ENCODE measurements at places on chromosomes 6 and 20. TPM values are rescaled to one million over a fixed set of nuclear protein-coding genes. Genes with fewer than 3 reads are reported as not detected.

GRCh38 chr6:140784573-140784972 lies 1348.2 kb upstream of the GJE1 start:
- no peaks in the 10 kb centered on the region for H3K36me3 ChIP-seq
- no peak overlapping the region for H3K4me3 ChIP-seq
- no peaks in the 10 kb centered on the region for H3K27me3 ChIP-seq
- DNase-seq, result no peak
- H3K4me1 ChIP-seq, result no peaks in the 10 kb centered on the region

DNA sequence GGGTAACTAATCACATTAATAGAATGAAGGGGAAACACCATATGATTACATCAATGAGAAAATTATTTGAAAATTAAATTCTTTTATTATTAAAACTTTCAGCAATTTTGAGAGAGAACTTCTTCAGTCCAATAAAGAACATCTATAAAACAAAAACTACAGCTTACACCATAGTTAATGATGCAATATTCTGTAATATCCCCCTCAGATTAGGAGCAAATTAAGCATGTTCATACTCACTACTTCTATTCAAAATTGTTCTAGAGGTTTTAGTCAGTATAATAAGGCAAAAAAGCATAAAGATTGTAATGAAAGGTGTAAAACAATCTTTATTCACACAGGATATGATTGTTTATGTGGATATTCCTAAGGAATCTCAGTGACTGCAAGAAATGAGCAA lies 465.4 kb downstream of the CD109 start:
- DNase-seq, result no peak
- no peaks in the 10 kb centered on the region for H3K27me3 ChIP-seq
- no peak overlapping the region for H3K27ac ChIP-seq
- no peak overlapping the region for H3K4me3 ChIP-seq
- H3K36me3 ChIP-seq, result no peaks in the 10 kb centered on the region

- no peak overlapping the region for H3K4me3 ChIP-seq
- DNase-seq, result no peak
- H3K27me3 ChIP-seq, result no peaks in the 10 kb centered on the region
- no peaks in the 10 kb centered on the region for H3K36me3 ChIP-seq
Observed at GRCh38 chr6:98380589-98380988, 453.8 kb upstream of the POU3F2 start.

GRCh38 chr6:1572892-1573291 lies 36.8 kb upstream of the FOXC1 start:
- no peaks in the 10 kb centered on the region for H3K36me3 ChIP-seq
- H3K4me3 ChIP-seq, result no peak overlapping the region
- no peak for DNase-seq
- H3K27me3 ChIP-seq, result no peaks in the 10 kb centered on the region
- no peak overlapping the region for H3K27ac ChIP-seq

DNA sequence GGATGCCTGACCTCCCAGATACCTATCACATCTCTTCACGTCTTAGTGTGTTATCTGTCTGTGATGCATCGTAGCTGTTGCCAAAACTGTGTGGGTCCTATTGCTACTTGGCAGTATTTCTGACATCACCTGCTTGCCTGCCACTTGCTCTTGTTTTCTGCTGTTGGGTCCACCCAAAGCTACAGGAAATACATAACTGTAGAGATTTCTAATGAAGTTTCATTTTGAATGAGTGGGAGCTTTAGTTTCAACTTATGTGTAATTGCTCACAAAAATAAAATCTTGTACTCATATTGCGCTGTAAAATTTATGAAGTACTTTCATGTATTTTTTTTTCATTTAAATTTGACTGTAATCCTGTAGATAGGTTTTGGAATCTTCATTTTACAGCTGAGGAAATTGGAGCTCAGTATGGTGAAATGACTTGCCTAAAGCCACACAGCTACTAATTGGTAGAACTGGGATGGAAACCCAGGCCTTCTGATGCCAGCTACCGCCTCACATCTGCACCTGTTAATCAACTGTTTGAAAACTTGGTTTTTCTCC lies 113.6 kb upstream of the MAN1A1 start:
- H3K4me1 ChIP-seq, result peaks cover 4% of the 10 kb centered on the region
- no peak for DNase-seq
- no peak overlapping the region for H3K27ac ChIP-seq
- no peaks in the 10 kb centered on the region for H3K36me3 ChIP-seq
- H3K27me3 ChIP-seq, result no peaks in the 10 kb centered on the region

DNA sequence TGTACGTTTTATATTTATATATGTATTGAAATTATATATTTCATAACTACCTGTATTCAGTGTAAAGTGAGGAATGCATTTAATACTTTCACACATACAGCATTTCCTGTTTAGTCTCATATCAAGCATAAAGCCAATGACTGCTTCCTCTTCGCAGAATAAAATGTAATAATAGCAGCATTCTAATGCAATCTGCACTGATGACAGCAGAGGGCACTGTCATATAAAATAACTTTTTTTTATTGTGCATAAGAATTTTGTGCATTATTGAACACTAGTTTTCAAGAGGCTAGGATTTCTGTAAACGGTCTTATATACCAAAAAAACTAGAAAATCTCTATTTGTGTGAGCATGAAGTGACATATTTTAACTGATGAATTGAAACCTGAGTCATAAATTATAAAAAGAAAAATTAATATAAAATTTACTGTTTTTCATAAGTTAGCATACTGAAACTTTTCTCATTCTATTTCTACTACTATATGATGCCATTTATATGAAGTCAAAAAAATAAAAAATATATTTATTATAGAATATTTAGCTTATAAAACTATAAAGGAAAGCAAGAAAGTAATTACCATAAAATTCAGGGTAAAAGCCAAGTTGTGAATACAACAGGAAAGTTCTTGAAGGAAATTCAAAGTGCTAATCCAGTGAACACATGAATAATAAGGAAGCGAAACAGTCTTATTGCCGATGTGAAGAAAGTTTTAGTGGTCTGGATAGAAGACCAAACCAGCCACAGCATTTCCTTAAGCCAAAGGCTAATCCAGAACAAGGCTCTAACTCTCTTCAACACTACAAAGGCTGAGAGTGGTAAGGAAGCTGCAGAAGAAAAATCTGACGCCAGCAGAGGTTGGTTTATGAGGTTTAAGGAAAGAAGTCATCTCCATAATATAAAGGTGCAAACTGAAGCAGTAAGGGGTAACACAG lies 36.3 kb downstream of the RNF146 start:
- no peak overlapping the region for H3K4me3 ChIP-seq
- no peaks in the 10 kb centered on the region for H3K27me3 ChIP-seq
- H3K27ac ChIP-seq, result no peak overlapping the region
- H3K36me3 ChIP-seq, result no peaks in the 10 kb centered on the region
- peak; percentile 44 for DNase-seq

Gene LGSN
- not detected for polyA plus RNA-seq

DNA sequence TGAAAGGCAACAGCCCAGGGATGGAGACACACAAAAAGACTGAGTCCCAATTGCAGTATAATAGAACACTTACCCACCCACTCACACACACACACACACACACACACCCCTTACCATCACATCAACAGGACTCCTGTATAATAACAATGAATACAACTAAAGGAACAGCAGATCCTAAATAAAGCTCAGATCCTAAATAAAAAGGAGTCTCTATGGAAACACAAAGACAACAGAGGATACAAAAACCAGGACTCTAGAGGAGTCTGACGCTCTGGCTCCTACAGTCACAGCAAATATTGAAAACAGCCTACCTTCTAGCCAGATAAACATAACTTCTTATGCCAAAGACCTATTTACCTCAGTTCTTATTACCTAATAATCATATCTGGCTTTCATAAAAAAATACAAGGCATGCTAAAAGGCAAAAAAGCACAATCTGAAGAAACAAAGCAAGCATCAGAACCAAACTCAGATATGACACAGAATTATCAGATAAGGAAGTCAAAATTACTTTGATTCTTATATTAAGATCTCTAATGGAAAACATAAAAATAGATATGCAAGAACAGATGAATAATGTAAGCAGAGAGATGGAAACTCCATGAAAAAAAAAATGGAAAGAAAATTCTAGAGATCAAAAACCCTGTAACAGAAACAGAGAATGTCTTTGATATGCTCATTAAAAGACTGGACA lies 134.9 kb downstream of the MMUT start:
- no peak for DNase-seq
- no peak overlapping the region for H3K27ac ChIP-seq
- no peak overlapping the region for H3K4me3 ChIP-seq
- no peaks in the 10 kb centered on the region for H3K4me1 ChIP-seq

DNA sequence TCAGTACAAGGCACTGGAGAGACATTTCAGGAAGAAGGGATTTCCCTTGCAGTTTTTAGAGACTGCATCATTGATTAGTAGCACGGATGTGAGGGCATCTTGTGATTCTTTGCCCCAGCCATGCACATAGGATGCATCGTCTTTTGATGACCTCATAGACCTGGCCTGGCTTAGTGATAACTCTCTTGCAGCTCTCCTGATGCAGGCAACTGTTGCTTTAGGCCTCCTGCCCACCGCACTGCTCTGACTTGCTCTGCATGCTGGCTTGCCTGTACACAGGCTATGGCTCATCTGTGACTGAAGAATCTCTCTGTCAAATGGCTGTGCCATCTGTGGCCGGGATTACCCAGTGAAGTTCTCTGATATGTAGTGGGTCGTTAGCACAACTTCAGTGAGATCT lies 207.7 kb upstream of the PTCHD4 start:
- no peaks in the 10 kb centered on the region for H3K27me3 ChIP-seq
- no peaks in the 10 kb centered on the region for H3K4me1 ChIP-seq
- no peaks in the 10 kb centered on the region for H3K36me3 ChIP-seq
- DNase-seq, result no peak
- no peak overlapping the region for H3K27ac ChIP-seq
- no peak overlapping the region for H3K4me3 ChIP-seq

Gene RAB44
- 0.15 TPM for polyA plus RNA-seq

DNA sequence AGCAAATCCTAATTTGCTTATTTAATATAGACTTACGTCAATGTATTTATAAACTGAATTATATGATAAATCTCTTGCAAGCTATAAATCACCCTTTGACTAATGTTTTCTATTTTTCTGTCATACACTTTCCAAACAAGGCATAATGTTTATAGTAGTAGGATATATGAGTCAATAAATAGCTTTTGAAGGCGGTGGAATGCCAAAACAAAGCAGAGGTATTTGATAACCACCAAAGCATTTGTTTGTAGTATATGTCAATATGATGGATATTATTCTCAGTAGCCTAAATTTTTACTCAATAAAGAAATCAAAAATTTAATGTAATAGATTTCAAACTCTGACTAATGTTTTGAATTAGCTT lies 1354.6 kb downstream of the HACE1 start:
- no peak overlapping the region for H3K27ac ChIP-seq
- no peaks in the 10 kb centered on the region for H3K36me3 ChIP-seq
- H3K4me1 ChIP-seq, result no peaks in the 10 kb centered on the region
- H3K27me3 ChIP-seq, result no peaks in the 10 kb centered on the region
- no peak overlapping the region for H3K4me3 ChIP-seq

DNA sequence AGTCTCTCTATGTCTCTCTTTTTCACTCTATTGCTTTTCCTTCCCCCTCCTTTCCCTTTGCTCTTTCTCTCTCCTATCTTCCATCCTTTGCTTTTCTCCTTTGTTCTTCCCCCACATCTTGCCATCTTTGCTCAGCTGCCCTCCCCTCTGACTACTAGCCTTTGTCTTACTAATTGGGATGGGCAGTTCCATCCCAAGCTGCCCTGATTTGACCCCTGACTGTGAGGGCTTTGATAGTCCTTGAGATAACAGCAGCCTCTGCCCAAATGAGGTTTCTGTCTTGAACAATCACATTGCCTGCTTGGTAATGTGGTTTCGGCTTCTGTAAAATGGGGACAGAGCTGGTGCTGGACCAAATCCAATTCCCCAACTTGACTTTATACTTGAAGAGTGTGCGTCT lies 327.7 kb downstream of the DHX35 start:
- DNase-seq, result no peak
- H3K27me3 ChIP-seq, result no peaks in the 10 kb centered on the region
- H3K4me3 ChIP-seq, result no peak overlapping the region
- H3K4me1 ChIP-seq, result no peaks in the 10 kb centered on the region
- no peaks in the 10 kb centered on the region for H3K36me3 ChIP-seq

Gene SLC25A27
- 1.6 TPM for polyA plus RNA-seq

DNA sequence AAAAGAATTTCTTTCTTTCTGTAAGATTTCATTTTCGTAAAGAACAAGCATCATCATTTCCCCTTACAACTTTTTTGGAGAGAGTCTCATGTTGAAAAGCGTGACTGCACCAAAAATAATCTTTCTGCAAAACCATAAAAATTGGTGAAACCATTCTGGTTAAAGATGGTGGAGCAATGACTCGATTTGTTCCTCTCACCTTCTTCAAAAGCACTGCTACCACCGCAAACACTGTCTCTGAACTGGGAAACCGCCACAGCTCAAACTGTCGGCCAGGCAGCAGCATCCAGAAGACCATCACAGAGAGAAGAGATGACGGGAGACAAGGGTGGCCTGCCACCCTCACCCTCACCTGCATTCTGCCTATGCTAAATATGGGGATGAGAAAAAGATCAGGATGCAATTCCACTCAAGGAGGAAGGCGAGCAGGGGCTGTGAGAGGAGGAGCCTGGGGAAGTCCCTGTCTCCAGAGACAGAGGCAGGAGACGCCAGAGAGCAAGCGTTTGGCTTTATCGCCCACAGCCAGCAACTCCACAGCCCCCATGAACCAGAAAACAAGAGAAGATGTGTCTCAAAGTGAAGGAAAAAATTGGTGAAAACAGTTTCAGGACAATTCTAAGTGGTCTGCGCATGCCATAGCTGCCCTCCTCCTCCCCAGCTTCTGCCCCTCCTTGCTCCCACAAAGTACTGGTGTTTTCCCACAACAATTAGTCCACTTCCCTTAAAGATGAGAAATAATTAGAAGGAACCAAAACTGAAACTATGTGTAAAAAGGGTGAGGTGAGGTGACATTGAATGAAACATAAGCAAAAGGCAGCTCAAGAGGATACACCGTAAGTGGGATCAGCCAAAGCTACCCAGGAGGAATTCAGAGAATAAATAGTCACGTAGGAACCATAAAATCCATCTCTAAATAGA lies 255.5 kb downstream of the KIF16B start:
- H3K27ac ChIP-seq, result no peak overlapping the region
- no peak for DNase-seq

DNA sequence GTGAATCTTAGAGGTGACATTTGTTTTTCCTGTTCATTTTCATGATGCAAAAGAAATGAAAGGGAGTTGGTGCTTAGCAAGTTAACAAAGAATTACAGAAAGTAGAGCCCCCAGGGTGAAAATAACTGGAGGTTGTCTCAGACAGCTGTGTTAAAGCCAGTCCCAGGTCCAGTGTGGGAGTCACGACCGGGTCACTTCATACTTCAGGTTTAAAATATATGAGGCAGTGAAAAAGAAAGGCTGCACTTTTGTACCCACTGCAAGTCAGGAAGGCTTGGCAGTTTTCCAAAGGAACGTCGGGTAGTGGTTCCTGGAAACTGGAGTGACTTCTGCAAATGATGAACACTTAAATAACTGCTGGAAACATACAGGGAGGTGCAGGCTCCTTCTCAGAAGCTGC lies 91.5 kb upstream of the THBS2 start:
- no peaks in the 10 kb centered on the region for H3K4me1 ChIP-seq
- DNase-seq, result no peak
- no peaks in the 10 kb centered on the region for H3K36me3 ChIP-seq
- H3K4me3 ChIP-seq, result no peak overlapping the region

Data from stomach (tissue), 19 donors.